Airway epithelial cell (primary cell): ENCODE measurements at places on chromosomes 5 and 9. TPM values are rescaled to one million over a fixed set of nuclear protein-coding genes. Genes with fewer than 3 reads are reported as not detected.

The CRB2 gene
- not detected in 2 replicates for total RNA-seq

The GDA gene
- total RNA-seq, result 0.21 and 0.33 TPM in 2 replicates

The FOXB2 gene
- total RNA-seq, result not detected in 2 replicates

The DDX46 gene
- total RNA-seq, result 25.2 and 27.1 TPM in 2 replicates

The PCDHGA9 gene
- total RNA-seq, result 1.2 and 1.8 TPM in 2 replicates
